ENCODE measurements at places on chromosomes 3 and 15. TPM values are rescaled to one million over a fixed set of nuclear protein-coding genes. Genes with fewer than 3 reads are reported as not detected.

- no peak for DNase-seq
Observed at GRCh38 chr3:198065897-198066296, 105.9 kb downstream of the LMLN start.

- no peak for DNase-seq
Observed at GRCh38 chr3:59426821-59427565, 377.2 kb upstream of the CFAP20DC start.

DNA sequence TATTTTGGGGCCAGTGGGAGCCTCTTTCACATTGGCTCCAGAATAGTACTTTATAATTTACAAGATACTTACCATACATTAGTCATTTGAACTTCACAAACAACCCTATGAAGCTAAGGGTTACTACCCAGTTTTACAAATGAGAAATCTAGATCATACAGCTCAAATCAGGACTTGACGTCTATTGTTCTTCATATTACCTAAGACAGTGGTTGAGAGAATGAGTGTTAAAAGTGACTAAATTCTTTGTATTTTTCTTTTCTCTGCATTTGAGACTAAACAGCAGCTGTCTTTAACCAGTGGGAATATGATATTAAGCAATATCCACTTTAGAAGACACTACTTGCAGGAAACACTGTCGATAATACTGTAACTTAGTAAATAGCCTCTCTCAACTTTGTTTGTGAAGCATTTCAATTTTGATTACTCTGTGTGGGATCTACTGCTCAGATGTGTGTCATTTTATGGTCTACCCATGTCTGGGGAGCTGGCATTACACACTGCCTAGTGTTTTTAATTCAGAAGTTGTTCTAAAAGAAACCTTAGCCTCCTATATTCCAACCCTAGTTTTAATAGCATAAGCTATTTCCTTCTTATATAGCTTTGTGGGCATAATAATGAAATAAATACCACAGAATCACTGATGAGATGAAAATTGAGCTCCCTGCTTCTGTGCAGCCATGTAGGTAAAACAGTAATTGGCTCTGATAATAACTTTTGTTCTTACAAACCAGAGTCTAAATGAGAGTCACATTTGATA, 45.9 kb downstream of the IQCH start:
- DNase-seq, result no peak

GRCh38 chr3:76570436-76571057, 469.4 kb upstream of the ROBO2 start:
- no peak for DNase-seq

DNA sequence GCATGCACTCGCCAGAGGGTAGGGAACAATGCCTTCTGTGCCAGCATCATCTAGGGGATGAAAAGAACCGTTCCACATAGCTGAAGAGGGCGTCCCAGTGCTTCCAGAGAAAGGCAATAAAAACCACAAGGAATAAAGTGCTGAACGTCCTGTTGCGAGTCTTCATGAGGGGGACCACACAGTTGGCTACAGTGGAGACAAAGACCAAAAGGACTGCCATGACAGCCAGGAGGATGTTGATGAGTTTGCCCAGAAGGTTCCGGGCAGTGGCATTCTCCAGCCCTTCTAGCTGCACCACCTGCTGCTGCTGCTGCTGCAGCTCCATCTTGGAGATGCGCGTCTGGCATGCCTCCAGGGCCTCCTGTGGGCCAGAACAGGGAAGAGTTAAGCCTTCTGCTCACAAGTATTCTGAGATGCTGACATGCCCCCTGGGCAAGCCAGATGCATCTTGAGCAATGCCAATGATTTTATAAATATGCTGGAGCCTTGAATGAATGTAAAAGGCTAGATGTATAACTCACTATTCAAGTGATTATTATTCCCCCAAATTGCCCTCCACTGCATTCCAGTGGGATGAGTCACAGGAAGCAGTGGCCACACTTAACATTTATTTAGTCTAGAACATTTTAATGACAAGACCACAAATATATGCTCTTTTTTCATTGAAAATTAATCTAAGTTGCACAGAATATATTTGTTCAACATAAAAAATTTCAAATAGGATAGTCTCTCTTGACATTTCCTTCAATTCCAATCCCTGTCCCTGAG, 45.1 kb upstream of the PLXND1 start:
- no peak for DNase-seq

DNA sequence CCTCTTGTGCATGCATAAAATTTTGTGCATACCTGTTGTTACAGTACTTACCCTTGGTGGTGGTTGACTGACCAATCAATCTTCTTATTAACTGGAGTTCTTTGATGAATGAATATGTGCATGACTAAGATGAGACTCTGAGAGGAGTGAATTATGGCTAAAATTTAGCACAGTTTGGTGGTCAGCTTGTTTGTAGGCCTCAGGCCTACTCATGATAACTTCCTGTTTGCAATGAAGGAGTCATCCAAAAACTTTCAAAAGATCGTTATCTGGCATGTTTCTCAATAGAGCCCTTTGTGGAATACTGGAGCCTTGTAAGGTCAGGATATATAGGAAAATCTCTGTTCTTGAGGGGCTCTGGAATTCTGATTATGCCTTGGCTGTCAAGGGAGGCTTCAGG, 66.5 kb downstream of the LEKR1 start:
- DNase-seq, result no peak

GRCh38 chr3:3783210-3783609, 16.0 kb upstream of the LRRN1 start:
- DNase-seq, result no peak

GRCh38 chr3:173217127-173217526, 76.1 kb upstream of the SPATA16 start:
- no peak for DNase-seq

GRCh38 chr3:62923066-62923465, 47.9 kb upstream of the CADPS start:
- DNase-seq, result no peak

DNA sequence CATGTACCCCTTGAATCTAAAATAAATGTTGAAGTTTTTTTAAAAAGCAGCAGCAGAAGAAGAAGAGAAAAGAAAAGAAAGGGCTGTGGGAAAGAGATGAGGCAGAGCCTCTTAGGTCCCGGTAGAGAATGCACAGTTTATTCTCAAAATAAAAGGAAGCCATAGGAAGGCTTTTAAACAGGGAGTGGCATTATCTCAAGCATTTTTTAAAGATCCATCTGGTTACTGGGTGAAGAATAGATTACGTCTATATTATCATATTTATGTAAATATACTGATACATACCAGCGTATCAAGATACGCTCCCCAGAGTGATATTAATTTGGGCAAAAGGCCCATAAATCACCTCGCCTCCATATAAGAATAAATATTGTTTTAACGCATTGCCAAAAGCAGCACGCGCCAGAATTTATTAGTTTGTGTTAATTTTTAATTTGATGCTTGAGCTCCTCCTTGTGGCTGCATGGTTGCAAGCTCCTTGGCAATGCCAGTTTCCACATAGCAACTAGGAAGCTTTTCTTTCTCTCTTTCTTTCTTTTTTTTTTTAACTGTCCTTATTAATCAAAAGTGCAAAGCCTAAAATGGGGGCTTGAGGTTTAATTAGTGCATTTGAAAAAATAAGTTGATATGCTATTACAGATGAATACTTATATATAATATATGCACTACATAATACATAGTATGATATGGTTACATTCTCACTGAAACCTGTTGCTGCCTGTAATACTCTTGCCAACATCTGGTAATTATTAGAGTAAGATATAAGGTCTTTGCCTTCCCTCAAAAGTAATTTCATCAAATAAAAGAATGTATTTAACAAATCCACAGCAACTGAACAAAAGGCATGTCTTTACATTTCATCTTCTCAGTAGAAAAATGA, 242.8 kb upstream of the UBE2E2 start:
- no peak for DNase-seq

GRCh38 chr15:23411841-23412240, 35.2 kb downstream of the GOLGA6L2 start:
- no peak for DNase-seq

DNA sequence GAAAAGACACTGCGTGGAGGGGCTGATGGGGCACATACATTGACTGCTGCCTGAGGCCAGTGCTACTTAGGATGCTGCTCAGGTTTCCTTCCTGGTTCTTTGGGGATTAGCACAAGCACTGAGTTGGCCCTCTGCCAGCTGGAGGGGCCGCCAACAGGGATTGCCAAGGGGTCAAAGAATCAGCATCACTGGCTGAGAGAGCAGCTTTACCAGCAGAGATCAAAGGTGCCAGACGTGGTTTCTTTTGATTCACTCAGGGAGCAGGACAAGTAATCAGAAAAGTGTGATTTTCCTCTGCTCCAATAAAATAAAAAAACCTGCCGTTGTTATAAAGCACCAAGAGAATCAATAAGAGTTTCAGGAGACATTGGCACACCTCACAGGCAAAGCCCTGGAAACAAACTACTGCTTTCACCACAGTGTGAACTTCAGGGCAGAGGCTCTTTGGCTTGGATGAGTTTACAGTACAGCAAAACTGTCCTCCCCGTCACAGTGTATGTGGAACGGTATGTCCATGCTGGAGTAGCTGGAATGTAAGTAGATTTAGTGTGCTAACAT, 45.8 kb upstream of the FSIP1 start:
- DNase-seq, result no peak

- DNase-seq, result no peak
Observed at GRCh38 chr15:76577879-76578512, 241.4 kb downstream of the ISL2 start.

DNA sequence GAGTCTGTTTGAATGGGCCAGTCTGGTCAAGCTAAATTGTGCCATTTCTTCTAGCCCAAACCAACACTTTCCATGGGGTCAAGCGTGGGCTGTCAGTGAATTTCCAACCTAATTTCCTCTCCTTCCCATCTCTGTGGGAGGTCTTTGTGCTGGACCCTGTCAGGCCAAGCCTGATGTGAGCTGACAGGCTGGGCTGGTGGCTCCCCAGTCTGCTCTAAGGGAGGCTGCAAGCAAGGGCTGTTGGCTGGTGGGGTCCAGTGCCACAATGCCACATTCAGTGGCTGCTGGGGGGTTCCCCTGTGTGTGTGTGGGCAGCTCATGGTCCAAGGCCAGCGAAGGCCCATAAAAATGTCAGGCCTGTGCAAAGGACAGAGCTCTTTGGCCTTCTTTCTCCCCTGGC, 216.1 kb downstream of the OPA1 start:
- DNase-seq, result no peak

DNA sequence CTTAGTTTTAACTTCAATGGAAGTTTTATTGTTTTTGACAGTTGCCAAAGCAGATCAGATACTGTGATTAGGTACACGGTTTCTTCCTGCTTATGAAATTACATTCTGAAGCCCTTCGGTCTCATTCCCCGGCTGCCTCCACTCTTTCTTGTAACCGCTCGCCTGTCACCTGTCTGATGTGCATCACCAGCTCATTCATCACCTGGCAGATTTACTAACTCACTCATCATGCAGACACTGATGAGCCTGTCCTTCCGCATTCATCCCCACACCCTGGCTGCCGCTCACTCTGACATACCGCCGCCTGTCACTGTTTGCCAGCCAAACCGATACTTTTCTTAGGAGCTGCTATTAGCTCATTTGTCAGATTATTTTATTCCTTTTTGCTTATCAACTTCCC, 82.8 kb upstream of the NSMCE3 start:
- no peak for DNase-seq

GRCh38 chr15:61668444-61668843, 391.8 kb downstream of the VPS13C start:
- DNase-seq, result no peak

DNA sequence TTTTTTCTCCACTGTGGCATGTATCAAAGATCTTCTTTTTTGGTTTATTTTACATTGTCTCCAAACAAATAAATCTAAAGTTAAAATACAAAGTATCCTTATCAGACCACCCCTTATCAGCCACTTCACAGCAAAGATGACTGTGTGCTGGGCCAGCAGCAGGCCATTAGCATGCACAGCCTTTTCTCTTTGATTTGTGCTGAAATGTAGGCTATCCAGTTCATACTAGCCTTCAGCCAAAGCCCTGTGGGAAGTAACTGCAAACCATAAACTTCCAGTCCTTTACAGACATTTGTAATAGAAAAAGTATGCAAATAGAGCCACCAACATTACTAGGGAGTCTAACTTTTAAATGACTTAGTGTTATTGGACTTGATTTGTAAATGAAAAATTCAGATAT, 816.3 kb downstream of the FHIT start:
- no peak for DNase-seq

- DNase-seq, result no peak
Observed at GRCh38 chr15:71571641-71572040, 238.7 kb upstream of the NR2E3 start.

- DNase-seq, result no peak
Observed at GRCh38 chr15:90006217-90007075, 5.3 kb downstream of the ZNF710 start.

DNA sequence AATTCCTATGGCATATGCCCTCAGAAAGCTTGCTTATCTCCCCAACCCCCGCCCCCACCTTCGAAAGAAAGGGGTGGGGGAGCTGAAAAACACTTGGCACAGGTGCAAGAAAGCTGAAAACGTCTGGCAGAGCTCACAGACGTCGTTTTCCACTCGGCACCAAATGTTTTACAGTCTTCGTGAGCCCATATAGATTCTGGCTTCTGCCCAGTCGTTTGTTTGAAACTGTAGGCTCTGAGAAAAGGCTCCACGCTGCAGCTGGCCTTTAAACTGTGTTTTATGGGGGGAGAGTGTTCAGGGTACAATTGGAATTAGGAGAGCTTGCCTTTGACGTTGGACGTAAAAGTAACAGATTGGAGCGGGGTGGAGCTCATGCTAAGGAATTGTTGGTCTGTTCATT, 130.3 kb downstream of the MDFIC2 start:
- no peak for DNase-seq

DNA sequence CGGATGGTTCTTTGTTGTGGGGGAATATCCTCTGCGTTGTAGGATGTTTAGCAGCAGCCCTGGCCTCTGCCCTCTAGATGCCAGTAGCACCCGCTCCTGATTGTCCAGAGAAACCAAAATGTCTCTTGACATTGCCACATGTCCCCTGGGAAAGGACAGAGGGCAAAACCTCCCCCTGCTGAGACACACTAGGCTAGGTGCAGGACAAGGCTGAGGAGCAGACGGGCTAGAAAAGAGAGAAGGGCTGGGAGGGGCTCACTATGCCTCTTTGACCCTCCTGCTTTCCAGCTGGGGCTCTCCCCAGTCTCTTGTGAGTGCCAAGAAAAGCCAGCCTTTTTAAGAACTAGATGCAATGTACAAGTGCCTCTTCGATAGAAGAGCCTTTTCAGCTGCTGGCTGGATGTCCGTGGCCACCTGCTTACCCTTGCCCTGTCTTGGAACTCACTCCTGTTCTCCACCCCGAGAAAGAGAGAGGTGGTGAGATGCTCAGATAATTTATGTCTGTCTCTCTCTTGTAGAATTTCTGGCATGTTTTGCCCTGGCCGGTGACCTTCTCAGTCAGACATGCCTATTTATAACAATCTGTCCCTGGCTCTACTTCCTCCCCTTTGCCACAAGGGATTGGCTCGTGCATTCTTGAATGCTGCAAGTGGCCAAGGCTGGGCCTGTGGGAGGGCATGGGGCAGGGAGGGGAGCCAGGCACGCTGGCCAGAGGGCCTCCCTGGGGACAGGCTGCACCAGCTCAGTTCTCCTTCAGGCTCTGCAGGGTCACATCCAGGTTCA, 142.6 kb downstream of the RPLP1 start:
- no peak for DNase-seq

- DNase-seq, result no peak
Observed at GRCh38 chr15:90844696-90845095, 23.7 kb upstream of the FURIN start.

The ZKSCAN7 gene
- total RNA-seq, result 3.7 TPM

The NTRK3 gene
- total RNA-seq, result 0.26 TPM

The SAMMSON gene
- not detected for total RNA-seq

The RFC4 gene
- 110 TPM for total RNA-seq

The LMAN1L gene
- 0.27 TPM for total RNA-seq

The KCNAB1 gene
- not detected for total RNA-seq

The RETNLB gene
- total RNA-seq, result not detected

The PLSCR5 gene
- total RNA-seq, result not detected

The KCNMB2 gene
- not detected for total RNA-seq

The SYNPR gene
- total RNA-seq, result not detected
